ENCODE measurements at places on chromosomes 16 and 17.

DNA sequence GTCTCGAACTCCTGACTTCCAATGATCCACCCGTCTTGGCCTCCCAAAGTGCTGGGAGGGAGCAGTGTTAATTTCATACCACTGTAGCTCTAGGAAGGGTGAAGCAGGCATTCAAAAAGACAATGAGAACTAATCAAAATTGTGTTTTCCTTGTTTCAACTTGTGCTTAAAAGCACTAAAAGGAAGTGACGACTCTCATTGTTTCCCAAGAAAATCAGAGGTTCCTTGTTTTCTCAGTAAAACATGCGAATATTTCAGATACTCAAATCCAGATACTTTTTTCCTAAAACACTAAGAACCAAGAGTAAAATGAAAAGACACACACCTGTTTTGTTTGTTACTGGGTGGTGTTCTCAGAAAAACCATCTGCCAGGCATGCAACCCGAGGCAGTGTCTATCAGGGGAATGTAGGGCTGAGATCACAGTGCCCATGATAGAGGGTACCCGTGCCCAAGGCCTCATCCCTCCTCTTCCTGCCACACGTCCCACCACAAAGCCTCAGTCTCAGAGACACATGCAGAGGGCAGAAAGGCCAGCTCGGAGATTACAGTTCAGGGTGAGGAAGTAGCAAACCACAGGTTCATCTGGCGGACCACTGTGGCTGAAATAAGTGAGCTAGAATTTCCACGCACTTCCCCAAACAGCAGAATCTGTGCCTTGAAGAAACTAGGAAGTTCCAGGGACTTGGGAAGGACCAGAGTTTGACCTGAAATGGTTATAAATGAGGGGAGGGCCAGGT lies 33.7 kb downstream of the GINS3 start:
- no peak for DNase-seq

GRCh38 chr16:77761204-77761603 lies 27.2 kb upstream of the VAT1L start:
- DNase-seq: no peak

DNA sequence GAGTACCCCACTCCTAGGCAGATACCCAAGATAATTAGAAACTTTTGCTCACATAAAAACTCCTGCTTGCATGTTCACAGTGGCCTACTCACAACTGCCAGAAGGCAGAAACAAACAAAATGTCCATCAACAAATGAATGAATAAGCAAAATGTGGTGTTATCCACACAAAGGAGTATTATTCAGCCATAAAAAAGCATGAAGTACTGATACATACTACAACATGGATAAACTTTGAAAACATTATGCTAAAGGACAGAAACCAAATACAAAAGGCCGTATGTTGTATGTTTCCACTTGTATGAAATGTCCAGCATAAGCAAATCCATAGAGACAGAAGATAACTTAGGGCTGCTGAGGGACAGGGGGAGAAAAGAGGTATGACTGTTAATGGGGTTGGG lies 1.9 kb downstream of the HSDL1 start:
- no peak for DNase-seq

DNA sequence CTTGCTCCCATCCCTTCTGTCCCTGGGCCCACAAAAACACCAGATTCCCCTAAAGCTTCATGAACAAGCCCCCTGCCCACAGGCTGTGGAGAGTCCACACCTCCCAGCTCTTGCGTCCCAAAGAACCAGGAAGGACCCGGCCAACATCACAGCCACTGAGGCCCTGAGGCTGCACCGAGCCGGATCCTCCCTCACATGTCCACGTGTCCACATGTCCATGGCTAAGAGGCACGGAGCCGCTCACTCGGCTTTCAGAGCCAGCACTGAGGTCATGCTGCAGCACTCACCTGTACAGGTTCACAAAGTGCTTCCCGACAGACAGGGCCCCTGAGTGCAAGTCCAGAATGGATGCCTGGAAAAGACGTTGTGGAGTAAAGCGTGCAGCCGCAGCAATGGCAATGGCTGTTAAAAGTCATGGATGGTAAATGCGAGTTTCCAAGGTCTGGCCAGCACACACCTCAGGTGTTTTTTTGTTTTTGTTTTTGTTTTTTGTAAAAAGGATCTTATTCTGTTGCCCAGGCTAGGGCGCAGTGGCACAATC lies 11.9 kb upstream of the HEXD start:
- DNase-seq: no peak

DNA sequence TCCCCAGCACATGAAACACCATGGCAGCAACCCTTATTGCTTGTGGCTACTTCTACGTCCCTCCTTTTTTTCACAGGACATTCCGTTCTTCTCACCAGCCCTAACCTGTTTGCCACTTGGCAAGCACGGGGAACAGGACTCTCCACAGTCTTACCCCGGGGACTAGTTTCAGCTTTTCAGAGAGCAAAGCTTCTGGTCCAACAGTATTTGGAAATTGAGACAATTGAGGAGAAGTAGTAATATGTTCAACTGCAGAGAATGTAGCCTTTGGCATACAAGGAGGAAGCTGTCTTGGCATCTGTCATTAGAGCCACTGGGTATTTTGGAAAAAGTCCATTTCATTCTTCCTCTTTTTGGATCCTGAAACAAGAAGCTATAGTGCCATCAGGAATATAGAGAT lies 65.7 kb downstream of the MAP2K6 start:
- peak; percentile 21 for DNase-seq

DNA sequence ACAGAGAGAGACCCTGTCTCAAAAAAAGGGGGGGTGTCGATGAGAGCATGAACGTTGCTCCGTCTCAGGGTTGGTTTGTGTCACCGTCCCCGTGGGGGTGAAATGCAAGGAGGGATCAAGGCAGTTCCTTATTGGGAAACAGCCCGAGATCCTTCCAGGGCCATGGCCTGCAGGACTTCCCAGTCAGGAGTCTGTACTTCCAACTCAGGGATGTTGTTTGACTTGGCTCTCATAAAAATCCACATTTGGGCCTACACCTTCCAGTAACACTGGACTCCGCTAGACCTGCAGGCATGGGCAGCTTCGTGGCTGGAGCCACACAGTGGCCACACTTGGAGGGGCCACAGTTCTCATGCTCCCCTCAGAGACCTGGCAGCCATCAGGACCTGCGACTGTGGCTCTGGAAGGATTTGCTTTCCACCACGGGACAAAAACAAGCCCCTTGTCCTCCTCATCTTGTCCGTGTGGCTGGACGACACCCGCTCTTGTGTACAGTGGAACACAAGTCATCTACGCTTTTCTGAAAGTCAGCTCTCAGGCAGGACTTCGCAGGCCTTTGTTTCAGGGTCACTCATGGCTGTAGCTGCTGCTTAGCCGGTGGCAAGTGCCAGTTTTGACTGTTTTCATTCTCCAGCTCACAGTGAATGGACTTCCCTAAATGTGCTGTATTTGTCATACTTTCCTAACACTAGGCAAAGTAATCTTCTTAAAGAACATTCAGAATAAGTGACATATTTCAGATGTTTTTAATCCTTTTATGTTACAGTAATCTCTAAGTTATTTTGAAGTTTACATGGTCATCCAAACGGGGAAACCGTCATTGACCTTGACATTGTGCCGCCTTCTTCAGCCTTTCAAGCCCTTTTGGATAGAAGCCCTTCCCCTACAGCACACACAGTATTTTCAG lies 24.2 kb upstream of the IL17C start:
- no peak for DNase-seq

DNA sequence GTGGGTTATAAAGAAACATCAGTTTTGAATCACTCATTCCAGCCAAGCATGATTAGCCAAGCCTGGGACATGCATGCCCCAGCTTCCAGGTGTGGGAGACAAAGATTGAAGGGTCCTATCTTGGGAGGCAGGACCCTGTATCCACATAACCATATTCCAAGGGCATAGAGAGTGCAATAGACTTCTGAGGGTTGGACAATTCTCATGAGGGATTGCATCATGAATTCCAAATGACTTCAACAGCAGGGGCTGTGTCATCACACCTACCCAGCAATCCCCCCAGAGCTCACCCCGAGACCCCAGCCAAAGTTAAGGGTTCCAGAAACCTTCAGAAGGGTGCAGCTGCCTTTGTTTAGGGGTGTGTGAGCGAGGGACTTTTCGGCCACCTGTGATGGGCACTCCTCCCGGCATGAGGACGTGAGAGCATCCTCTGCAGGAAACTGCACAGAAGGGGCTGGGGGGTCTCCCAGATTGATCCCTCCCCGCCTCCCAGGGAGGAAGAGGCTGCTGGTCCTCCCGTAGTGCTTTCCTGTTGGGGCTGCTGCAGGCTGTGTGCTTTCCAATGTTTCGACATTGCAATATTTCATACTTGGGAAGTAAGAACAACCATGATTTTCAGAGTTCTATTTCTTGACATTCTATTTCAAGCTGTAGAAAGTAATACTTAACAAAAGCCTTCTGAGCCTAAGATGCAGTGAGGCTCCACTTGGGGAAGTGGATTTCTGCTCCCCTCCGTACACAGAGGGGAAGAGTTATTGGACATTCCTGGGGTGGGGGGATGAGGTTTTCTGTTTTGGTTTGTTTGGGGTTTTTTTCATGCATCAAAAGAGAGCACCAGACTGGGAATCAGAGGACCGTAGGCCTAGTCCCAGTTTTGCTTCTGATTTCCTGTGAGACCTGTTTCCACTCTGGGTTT lies 13.3 kb upstream of the PITPNM3 start:
- no peak for DNase-seq

DNA sequence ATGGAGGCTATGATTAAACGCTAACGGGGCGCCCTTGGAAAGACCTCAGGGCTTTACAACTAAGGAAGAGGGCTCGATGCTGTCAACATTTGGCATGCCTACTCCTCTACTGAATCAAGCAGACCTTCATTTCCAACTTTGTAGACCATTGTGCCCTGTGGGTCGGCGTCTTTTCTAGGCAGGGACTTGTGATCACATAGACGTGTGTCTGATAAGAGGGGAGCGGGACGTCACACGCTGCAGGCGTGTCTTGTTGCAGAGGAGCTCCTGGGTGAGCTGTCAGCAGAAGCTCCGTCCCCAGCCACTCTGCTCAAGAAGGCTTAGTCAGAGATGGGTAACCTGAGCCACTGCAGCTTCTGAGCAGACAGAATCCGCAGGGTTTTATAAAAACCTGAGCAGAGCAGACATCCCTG lies 2.8 kb downstream of the MAPK8IP3 start:
- no peak for DNase-seq

- no peak for DNase-seq
These were observed 276.6 kb downstream of the MRTFB start for GRCh38 chr16:14347706-14348105.

- no peak for DNase-seq
These were observed 431 bp downstream of the DYNC1LI2 start for GRCh38 chr16:66751053-66751302.

DNA sequence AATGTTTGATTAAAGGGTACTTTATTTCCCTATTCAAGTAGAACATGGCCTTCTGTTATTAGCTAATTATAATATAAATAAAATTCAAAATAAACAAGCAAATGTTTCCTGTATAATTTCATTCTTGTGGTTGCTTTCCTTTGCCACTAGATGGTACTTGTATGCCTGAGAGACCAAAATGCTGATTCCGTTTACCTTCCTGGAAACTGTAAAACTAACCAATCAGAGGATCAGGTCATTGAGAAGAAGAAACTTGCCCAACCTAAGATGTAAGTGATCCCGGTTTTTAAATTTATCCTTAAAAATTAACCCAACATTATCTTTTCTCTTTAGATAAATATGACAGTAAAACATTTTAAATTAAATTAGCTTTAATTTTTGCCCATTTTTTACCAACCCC lies 8.1 kb upstream of the ABCA5 start:
- no peak for DNase-seq

DNA sequence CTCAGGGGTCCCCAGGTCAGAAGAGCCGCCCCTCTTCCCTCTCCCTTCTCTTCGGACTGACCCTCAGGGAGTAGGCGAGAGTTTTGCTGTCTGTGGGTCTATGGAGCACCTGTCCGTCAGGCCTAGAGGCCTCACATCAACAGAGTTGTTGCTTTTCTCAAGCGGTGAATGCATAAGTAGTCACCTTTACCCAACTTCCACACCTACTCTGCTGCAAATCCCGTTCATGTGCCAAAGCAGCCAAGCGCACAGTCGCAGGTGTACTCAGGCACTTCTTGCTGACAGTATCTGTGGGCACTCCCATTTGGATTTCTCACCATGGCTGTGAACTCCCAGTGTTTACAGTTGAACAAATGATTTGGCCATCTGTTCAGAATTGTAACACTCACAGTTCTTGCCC lies 4.0 kb upstream of the FA2H start:
- DNase-seq: peak; percentile 25

- DNase-seq: no peak
These were observed 123.5 kb upstream of the PLCG2 start for GRCh38 chr16:81655469-81656162.

DNA sequence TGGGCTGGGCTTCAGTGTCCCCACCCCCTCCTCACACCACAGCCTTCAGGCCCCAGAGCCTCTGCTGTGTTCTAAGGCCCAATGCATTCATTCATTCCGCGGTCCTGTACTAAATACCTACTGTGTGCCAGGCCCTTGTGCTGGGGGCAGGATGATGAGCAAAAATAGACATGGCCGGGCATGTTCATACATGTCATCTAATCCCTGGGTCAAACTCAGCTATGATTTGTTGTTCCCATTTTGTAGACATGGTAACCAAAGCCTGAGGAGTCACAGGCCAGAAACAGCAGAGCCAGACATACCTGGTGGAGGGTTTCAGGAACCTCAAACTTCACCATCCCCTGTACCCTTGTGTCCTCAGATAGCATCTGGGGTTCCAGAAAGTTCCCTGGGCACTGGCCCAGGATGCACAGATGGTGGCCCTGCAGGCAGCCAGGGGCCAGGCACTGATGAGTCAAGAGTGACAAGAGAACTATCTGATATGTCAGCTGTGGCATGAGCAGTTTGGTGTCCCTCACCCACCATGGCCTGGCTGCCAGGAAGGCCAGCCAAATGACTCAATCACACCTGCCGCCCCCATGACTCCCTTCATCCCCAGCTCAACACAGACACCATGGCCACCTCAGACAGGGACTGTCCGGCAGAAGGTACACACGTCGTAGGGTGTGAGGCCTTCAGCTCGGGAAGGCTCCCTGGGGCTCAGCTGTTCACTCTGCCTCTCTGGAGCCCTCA lies 2.7 kb upstream of the RRAD start:
- DNase-seq: no peak

GRCh38 chr17:77708936-77709335 lies 249.6 kb upstream of the TNRC6C start:
- DNase-seq: no peak

DNA sequence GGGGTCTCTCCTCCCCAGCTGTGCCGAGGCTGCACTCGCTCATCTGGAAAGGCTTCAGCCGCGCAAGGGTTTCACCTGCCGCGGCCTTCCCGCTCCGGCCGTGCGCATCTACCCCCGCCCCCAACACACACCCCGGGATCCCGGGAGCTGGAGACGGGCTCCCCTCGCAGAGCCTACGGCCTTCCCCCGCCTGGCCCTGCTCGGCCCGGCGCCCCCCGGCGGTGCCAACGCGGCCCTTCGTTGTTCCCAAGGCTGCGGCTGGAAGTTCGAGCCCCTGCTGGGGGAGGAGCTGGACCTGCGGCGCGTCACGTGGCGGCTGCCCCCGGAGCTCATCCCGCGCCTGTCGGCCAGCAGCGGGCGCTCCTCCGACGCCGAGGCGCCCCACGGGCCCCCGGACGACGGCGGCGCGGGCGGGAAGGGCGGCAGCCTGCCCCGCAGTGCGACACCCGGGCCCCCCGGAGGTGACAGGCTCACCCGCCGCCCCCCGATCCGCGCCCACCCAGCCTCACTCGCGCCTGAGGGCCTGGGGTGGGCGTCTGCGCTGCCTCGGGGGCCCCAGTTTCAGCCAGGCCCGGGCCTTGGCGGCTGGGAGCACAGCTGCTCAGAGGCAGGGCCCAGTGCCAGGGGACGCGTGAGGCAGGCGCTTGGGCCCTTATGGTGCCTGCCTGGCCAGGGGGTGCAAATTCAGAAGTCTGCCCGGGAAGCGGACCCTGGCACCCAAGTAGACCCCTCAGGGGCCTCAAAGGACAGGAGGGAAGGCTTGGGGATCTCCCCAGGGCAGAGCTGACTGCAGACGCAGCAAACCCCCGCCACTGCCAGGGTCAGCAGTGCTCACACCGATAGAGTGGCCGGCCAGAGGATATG lies 11.2 kb downstream of the GALK1 start:
- DNase-seq: no peak

Data from NCI-H748 treated with DMSO at 0.1 percent for 48 hours (cell line).